Esophagus squamous epithelium (tissue), 5 donors: ENCODE measurements at places on chromosomes 11 and 22.

DNA sequence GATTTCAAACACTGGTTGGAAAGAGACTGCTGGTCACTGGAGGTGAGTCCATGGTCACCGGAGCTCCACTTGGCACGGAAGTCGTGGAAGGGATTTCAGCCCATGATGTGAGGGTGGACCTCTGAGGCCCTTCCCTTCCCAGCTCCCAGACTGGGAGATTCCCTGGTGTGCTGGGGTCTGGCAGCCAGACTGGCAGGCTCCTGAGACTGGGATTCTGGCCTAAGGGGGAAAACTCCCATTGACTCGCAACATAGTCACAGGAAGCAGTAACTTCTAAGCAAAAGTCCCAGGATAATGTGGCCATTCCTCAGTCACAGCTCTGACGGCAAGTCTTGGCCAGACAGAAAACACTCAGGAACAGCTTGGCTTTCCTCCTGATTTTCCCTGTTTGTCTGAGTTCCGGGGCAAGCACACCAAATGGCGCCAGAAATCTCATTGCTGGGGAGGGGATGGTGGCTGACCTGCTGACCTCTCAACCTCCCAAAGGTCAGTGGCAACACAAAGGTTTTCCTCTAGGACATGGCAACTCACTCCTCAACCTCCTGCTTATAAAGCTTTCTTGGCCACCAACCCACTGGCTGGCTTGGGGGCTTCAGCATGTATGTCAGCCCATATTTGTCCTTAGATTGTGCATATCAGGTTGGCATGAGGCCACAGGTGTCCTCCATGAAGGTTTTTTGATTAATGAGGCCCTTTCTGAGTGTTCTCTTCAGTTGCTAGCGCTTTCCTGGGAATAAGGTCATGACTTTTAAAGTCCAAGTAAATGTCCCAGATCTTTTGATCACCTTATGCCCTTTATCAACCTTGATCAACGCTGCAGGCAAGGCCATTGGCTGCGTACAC, 99.5 kb downstream of the CCDC81 start:
- no peak for DNase-seq

- no peak for DNase-seq
Observed at GRCh38 chr11:35529971-35530495, 4.6 kb upstream of the PAMR1 start.

GRCh38 chr22:45731798-45732495, 60.3 kb downstream of the ATXN10 start:
- no peak for DNase-seq

GRCh38 chr11:114017723-114018122, 41.8 kb upstream of the ZBTB16 start:
- no peak for DNase-seq

DNA sequence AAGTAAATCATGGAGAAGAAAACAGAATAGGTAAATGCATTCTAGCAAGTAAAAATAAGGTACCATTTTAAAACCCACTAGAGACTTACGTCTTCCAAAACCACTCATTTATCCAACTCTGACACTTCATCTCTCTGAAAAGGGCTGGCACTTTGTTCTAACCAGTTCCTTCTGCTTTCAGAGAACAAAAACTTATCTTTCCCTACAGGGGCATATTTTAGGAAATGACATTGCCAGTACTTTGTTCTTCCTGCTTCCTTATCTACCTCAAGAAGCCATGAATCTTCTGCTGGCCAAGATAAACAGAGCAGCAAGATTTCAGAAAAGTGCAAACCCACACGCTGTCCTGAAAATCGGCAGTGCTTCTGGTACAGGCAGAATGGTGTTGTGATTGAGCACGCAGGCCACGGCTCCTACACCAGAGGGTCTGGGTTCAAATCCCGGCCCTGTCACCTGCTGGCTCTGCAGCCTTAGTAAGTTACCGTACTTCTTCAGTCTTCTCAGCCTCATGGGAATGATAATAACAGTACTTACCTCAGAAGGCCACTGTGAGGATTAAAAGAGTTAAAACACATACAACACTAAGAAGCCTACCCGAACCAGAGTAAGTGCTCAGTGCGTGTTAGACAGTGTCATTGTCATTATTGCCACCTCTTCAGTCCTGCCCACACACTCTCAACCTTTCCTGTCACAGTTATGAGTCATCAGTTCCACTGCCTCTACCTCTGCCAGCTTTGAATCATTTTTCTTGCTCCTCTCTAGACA, 11.0 kb downstream of the MPZL3 start:
- DNase-seq, result no peak

GRCh38 chr11:1299621-1300020, 9.8 kb downstream of the TOLLIP start:
- no peak for DNase-seq

DNA sequence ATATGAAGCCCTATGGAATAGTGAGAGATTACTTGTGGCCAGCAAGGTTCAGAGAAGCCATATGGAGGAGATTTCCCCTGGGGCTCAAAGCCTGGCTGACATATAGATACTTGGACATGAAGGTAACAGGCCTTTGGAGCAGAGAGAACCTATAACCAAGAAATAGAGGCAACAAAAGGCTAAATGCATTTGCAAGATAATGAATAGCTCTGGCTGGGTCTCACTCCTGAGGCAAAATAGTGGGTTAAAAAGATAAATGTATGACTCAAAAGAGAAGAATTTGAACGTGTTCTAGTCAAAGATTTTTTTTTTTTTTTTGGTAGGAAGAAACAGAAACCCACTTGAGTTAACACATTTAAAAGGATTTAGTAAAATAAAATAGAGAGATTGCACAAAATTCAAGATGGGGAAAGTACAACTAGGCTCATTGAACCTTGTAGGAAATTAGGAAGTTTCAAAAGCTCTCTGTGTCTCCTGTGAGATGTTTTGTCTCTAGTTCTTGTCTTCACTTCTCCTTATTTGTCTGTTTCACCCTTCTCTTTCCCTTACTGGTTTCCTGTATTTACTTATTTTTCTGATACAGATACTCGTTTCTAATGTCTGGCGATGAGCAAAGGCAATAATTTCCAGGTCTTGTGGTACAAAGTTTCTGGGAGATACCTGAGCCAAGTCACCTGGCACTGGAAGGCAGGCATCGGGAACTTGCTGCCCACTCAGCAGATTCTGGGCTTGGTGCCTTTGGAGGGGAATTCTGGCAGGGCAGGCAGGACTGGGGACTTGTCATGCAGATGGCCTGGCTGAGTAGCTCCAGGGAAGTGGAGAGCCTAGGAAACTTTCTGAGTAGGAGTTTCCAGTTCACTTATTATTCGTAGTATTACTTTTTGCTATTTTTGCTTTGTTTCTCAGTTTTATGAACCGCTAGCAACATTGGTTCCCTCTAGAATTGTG, 49.2 kb upstream of the SESN3 start:
- DNase-seq, result no peak

DNA sequence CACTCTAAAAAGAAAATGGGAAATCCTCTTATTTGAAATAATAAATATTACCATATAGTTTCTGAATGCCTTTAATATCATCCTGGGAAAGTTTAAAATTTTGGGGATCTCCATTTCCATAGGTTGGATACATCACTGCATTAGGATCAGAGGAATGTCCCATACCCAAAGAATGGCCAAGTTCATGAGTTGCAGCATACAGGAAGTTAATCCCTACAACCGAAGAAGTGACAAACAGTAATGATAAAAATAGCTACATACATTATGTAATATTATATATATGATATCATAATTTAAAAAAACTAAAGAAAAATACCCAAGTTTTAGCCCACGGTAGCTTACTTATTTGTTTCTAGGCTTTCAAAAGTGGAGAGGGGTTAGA, 7.4 kb downstream of the MMP7 start:
- DNase-seq, result no peak

DNA sequence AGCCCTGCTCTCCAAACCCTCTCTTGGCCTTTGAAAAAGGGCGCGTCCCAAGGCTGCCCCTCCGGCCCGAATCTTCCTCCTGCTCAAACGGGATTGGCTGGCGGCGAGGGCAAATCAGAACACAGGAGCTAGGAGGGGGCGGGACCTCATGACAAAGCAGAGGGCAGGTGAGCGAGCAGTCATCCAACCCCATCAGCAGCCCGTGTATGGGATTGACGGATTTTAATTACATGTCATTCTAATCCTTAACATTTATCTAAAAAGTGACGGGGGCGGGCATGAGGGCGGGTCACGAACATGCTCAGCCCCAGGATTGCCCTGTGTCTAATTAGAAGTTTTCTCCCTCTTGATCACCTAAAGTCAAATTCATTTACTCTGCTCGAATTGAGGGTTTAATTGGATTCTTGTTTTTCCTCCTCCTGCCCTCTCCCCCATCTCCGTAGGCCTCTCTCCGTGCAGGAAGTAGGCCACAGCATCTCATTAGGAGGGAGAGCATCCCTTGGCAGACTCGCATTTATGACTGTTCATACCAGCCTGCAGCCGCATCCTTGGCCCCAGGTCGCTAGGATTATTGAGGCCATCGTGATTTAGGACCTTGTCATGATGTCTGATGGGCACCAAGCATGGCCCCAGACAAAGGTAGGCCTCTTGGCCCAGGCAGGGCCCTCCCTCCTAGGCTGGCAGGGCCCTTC, 147.1 kb downstream of the CHST1 start:
- DNase-seq, result no peak

GRCh38 chr11:47488674-47489394, 39.9 kb upstream of the RAPSN start:
- no peak for DNase-seq

DNA sequence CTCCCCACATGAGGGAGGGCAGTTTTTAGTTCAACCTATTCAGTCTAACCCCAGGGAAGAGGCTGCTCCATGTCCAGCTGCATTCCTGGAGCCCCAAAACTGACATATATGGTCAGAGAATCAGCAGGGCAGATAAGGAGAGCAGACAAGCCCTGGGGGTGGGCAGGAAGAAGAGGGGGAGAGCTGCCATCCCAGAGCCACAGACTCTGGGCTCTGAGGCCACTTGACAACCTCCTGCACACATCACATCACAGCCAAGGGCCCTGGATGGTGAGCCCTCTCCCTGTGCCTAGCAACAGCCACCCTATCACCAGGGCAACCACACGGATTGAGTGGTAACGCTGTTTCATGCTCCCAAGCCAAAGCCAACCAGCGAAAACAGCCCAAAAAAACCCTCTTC, 3.1 kb downstream of the ARHGAP1 start:
- no peak for DNase-seq

DNA sequence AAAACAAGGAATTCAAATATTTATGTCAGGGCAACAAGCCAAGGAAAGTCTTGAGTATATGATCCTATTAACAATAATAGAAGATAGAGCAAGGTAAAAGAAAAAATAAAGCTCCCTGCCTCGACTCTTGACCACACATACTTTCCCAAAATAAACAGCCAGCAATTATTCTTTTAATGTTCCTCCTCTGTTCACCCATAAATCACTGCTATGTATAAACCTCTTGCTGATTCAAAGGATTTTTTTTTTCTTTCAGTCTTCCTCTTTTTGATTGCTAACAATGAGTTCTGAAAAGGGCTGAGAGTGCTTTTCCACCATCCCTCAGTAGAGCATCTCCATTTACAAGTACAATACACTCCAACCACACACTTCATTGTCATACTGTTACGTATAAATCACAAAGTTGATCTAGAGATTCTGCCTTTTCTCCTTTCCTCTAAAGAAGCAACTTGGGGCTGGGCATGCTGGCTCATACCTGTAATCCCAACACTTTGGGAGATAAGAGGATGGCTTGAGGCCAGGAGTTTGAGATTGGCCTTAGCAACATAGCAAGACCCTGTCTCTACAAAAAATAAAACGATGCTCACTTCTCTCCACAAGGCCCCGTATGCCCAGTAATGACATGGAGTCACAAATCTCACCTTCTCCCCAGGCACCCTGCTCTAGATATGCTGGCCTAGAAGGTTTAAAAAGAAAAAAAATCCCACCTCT, 24.0 kb downstream of the RAB30 start:
- no peak for DNase-seq

DNA sequence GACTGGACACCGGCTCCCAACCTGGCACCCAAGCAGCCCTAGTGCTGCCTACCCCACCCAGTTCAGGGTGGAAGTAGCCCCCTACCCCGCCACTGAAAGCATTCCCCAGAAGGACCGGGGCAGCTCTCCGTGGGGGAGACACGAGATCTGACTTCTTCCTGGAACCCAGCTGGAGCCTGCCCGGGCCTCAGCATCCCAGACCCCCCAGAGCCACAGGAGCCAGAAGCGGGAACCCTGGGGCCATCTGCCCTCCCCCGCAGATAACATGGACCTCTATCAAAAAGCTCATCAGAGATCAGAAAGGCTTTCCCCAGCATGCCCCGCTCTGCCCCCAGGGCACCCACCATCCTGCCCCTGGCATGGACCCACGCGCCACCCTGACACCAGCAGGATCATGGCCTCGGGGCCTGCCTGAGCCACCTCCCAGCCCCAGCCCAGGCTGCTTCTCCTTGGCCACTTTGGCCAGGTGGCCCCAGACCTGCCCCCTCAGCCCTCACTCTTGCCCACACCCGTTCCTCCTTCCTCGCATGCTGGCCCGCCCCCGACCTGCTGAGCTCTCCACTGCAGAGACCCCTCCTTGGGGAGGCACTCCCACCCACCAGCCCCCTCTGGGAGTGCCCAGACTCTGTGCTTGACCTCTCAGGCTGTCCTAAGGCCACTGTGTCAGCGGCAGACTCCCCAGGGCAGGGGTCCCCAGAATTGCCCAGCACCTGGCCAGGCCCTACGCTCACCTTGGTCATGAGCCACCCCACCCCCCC, 17.1 kb downstream of the WNT7B start:
- no peak for DNase-seq

DNA sequence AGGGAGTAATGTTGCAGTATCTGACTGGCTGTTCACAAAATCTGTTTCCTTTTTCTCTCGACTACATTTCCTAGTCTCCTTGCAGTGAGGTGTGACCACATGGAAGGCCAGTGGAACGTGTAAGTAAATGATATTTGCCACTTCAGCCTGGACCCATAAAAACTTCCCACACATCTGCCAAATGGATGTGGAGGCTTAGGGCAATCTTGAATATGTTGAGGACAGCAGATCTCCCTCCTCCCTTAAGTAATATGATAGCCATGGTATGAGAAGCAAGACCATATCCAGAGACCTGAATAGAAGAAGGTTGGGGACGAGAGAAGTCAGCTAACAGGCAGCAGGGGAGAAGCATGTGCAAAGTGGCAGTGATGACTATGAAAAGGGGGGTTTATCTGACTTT, 33.0 kb upstream of the C11orf87 start:
- DNase-seq, result no peak

DNA sequence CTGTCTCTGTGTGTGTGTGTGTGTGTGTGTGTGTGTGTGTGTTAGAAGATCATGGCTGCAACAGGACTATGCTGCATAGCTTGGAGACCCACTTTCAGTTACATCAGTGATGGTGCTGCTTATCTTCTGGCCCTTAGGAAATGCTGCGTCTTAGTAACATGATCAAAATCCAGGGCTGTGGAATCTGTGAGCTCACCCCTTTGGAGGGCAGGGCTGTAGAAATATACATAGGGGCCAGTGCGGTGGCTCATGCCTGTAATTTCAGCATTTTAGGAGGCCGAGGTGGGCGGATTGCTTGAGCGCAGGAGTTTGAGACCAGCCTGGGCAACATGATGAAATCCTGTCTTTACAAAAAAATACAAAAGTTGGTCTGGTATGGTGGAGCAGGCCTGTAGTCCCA, 151.5 kb upstream of the RASSF10 start:
- no peak for DNase-seq
